Natural killer cell (primary cell): ENCODE measurements at places on chromosomes 6 and 20. TPM values are rescaled to one million over a fixed set of nuclear protein-coding genes. Genes with fewer than 3 reads are reported as not detected.

GRCh38 chr6:142518761-142519160 is 217.0 kb downstream of the ADGRG6 start:
- DNase-seq, result no peak

- DNase-seq, result no peak
Observed at GRCh38 chr20:17010181-17010580, 216.7 kb upstream of the PCSK2 start.

DNA sequence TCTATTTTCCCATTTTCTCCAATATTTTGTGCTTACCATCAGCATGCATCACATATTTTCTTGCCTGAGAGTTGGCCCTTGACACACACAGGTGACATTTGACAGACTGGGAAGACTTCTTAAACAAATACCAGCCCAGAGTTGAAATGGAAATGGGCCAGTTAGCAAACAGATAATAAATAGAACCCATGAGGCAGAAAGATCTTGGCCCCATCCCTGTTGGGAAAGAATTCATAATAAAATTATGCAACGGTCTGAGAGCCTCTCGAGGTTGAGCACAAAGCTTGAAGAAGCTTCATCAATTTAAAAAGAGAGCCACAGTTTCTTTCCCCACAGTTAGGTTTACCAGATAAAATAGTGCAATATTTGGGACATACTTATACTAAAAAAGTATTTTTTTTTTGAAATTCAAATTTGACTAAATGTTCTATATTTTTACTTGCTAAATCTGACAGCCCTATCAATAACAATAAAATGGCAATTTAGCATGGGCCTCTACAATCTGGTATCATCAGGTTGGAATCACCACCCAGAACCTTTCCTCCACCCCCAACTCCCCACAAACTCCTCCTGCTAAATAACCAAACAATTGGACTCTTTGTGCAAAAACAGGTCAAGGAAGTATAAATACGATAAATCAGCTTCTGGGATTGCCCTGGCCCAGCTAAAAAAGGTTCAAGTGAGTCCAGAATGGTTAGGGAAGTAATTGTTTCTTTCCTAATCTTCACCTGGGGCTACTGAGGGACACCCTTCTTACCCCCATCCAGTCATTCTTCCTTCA is 129.8 kb downstream of the CD164 start:
- no peak for DNase-seq

The GPSM3 gene
- 216 TPM for total RNA-seq

The C20orf202 gene
- total RNA-seq, result 0.60 TPM

DNA sequence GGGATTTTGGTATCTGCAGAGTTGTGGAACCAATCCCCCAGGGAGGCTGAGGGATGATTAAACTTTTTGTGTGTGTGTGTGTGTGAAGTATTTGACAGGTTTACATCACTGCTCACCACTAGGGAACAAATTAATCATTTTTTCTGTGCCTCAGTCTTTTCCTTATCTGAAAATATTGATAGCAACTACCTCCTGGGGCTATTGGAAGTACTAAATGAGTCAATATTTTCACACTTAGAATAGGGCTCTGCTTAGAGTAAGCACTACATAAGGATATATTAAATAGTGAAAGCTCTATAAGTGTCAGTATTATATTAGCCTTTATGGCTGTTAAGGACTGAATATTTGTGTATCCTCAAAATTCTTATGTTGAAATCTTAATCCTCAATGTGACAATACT is 155.2 kb upstream of the UST start:
- no peak for DNase-seq

GRCh38 chr6:2855061-2855519 is 13.4 kb upstream of the SERPINB1 start:
- DNase-seq, result peak; percentile 40

- no peak for DNase-seq
Observed at GRCh38 chr20:7375905-7376304, 564.4 kb downstream of the HAO1 start.

The TSHZ2 gene
- total RNA-seq, result 1.9 TPM

GRCh38 chr6:3751730-3752530 is 417 bp upstream of the PXDC1 start:
- DNase-seq, result peak; percentile 31
